CD4-positive, alpha-beta memory T cell (primary cell): ENCODE measurements at places on chromosomes 16 and 17.

GRCh38 chr16:68416057-68417046 is 32.0 kb downstream of the SMPD3 start:
- no peak for DNase-seq

GRCh38 chr16:50981951-50982350 is 169.1 kb downstream of the SALL1 start:
- no peak for DNase-seq

GRCh38 chr16:11089504-11090124 is 145.2 kb downstream of the CLEC16A start:
- DNase-seq: no peak

DNA sequence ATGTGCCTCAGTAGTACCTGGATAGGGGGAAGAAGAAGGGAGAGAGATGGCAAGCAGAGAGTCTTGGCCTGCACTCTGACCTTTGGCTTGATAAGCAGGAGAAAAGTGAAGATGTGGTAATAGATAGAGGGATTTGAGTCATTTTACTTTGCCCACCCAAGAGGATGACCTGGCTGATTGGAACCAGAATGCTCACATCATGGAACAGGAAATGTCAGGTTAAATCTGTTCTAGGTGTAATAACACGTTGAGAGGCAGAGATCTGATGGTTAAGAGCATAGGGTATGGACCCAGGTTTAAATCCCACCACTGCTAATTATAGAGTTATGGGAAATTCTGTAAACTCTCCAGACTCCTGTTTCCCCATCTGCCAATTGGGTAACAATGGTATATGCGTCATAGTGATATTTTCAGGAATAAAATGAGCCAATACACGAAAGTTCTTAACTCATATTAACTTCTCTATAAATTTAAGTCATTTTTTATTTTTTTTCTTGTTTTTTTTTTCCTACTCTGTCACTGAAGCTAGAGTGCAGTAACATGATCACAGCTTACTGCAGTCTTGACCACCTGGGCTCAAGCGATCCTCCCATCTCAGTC is 8.1 kb upstream of the CCL18 start:
- no peak for DNase-seq

- DNase-seq: no peak
Observed at GRCh38 chr17:62884781-62885180, 76.7 kb upstream of the MARCHF10 start.
